Lower leg skin (tissue), 4 donors: ENCODE measurements at places on chromosomes 13 and 19.

GRCh38 chr13:31101472-31102170 is 60.1 kb downstream of the HSPH1 start:
- no peak for DNase-seq

- no peak for DNase-seq
These were observed 16.8 kb downstream of the MBD3L2B start for GRCh38 chr19:7004313-7004931.

- no peak for DNase-seq
These were observed 19.1 kb upstream of the ZNF420 start for GRCh38 chr19:37059142-37059541.

DNA sequence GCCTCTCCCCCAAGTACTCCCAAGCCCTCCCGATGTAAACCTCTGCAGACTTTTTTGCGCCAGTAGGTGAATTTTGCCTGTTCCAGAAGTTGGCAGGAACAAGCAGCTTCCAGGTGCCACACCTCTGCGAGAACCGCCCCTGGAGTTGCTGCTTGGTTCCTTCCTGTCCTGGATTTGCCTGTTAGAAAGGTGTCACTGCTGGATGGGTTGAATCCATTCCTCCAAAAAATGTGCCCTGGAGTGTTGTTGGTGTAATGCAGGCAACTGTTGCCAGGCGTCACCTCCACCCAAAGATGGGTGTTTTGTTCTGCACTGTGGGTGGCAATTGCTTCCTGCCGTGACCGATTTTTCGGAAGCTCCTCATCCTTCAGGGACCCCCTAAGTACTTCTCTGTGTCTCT is 5.7 kb downstream of the PGPEP1 start:
- DNase-seq: no peak

DNA sequence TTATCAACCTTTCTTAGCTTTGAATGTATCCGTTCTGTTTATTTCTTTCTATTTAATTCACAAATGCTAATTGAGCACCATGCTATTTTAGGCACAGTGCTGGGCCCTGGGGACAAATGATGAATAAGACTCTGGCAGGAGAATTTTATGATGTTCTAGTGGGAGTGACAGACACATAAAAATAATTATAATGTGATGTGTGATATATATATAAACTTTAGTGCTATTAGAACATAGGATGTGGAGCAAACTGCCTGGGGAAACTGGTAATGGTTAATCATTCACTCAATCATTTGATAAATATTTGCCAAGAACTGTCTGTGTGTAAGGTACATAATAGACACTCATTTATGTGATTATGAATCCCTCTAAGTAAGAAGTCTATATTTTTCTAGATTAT is 50.7 kb upstream of the FRY start:
- no peak for DNase-seq

DNA sequence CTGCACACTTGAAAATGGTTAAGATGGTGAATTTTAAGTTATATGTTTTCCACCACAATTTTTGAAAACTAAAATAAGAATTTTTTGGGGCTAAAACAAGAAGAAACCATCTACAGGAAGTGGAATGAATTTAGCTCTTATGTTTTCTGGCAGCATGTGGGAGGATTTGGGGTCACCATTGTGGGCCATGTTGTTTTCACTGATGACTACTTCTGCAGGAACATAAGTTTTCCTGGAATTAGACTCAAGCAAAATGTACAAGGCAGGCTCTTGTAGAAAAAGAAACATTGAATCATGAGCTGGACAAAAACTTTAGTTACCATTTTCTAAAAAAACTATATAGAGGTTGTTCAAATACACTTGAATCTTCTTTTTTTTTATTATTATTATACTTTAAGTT is 125.3 kb upstream of the C1QTNF9B start:
- DNase-seq: no peak
